ENCODE measurements at places on chromosomes 5 and 9. TPM values are rescaled to one million over a fixed set of nuclear protein-coding genes. Genes with fewer than 3 reads are reported as not detected.
A peak's percentile ranks its signal among the peaks of the same experiment; 100 is the strongest.

- DNase-seq: no peak
Measured at GRCh38 chr5:11482011-11482410, 422.2 kb downstream of the CTNND2 start.

DNA sequence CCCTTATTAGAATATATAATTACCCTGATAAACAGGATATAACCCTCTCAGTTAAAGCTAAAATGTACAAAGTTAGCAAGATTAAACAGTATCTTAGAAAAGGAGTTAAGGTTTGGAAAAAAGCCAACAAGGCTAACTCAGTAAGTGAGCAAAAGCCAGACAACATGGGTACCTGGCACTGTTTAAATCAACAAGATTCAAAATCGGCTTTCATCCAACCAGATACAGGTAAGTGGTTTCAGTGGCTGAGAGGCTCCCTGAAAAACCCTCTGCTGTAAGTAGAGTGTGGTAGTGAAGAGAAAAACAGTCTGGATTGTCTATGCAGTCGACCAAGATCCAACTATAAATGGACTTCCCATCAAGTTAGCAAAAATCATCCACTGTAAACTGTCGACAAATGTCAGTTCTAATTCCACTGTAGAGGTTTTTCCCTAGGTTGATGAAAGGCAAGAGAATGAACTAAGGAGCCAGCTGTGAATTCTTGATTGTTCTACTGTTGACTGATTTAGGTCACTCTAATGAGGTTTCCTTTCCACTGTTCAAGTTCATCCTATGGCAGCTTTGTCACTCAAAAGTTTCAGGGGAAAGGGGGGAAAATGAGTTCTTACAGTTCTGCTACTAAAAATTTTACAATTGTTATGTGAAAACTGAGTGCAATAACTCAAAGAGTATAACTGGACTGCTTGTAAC lies 27.3 kb downstream of the ETF1 start:
- DNase-seq: no peak

DNA sequence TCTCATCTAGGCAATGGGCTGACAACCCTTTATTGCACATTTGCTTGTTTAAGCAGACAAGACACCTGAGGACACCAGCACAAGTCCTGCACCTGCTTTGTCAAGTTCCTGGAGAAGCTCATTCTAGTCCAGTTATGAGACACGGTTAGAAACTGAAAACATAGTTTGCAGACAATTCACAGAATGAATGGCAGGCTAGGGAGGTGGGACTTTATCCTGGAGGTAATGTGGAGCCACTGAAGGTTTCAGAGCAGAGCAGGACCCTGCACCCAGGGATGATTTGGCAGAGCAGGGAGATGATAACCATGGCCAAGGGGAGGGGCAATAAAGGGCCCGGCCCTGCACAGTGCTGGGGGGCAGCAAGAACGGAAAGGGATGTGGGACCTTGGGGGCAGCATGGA lies 50.7 kb upstream of the SLC25A51 start:
- no peak for DNase-seq

GRCh38 chr5:74500110-74500917 lies 140.2 kb downstream of the ENC1 start:
- no peak for DNase-seq

DNA sequence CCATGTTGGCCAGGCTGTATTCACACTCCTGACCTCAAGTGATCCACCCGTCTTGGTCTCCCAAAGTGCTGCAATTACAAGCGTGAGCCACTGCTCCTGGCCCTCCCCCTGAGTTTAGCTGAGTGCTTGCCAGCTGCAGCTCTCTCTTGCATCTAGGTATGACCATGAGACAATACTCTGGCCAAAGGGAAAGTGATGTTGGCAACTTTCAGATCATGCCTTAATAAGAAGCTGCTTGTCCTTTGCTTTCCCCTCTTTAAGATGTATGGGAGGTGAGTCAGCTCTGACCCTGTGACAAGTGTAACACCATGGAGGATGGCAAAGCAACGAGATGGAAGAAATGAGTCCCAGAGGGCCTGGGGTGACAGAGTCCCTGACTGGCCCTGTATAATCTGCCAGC lies 18.7 kb upstream of the DCAF12 start:
- peak; percentile 91 for DNase-seq

GRCh38 chr5:125316915-125317535 lies 570.6 kb upstream of the ZNF608 start:
- DNase-seq: no peak

DNA sequence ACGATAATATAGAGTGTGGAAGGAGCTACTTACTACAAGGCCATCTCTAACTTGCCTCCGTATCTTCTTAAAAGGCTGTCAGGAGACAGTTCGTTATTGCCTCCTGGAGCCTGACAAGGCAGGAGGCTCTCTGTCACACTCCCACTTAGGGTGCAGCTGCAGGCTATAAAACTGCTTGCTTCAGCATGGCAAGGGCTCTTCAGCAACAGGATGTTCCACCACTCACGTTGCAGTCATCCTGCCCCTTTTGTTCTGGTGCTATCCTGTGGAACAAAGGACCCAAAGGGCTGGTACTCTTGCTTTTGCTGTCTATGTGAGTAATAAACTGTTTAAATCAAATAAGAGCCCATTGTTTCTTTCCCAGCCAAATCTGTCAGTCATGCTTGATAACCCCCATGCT lies 508.9 kb downstream of the NTRK2 start:
- no peak for DNase-seq

- peak; percentile 83 for DNase-seq
Measured at GRCh38 chr5:111735583-111736270, 21.3 kb downstream of the NREP start.

GRCh38 chr9:37747271-37747753 lies 6.3 kb upstream of the TRMT10B start:
- DNase-seq: peak; percentile 51

DNA sequence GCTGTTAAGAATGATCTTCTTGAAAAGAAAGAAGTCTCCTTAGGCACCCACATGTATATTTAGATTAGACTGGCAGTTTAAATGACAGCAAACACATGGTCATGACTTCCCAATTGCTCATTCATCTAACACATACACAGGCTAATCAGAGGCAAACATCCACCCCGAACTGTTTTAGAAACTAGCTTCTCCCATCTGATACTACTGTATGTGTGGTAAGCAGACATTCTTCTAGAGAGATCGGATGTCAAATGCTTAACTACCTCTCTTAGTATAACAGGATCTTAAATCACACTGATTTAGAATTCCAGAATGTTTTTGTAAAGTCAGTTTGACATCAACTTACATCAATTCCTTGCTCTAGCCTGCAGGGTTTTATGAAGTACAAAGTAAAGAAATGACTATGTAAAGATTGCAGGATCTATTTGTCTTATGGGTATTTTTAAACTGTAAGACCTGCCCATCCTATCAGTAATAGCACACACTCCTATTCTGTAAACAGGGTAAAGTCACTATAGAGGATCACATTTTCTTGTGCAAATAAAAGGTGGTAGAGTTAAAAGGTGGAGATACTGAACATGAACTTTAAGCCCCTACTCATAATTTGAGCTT lies 239.7 kb downstream of the MLLT3 start:
- DNase-seq: no peak

DNA sequence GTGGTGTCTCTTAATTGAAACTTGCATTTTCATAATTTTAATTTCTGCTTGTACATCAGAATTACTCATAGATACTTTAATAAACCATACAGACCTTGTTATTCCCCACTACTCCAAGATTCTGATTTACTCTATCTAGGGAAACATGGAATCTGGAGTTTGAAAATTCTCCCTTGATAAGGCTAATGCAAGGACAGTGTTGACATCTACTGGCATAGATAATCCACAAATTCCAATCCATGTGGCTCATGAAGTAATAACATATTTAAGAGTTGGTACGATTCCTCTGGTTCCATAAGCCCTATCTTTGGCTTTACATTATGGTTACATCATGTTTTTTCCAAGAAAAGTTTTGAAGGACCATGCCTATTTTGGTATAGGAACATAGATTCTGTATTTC lies 759.2 kb downstream of the TLR4 start:
- DNase-seq: no peak

GRCh38 chr9:28528049-28528448 lies 954.8 kb upstream of the C9orf72 start:
- no peak for DNase-seq

TCF7 gene
- total RNA-seq: 4.8 TPM

GRCh38 chr5:58965677-58966414 lies 383.0 kb downstream of the RAB3C start:
- DNase-seq: no peak

DNA sequence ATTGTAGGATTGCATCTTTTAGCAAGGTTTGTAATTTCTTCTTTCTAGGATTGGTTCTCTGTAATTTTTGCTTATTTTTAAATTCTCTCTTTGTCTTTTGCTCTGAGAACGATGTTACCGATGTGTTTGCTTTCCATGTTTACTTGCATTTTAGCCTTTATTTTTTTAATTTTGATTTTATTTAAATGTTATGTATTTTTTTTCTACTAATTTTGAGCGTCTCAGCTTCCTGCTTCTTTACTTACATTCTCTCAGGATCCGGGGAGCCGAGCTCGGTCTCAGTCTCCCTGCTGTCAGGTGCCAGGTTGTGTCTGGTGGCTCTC lies 20.9 kb downstream of the ANXA2R start:
- DNase-seq: no peak

- no peak for DNase-seq
Measured at GRCh38 chr5:143412661-143413342, 9.3 kb upstream of the NR3C1 start.

GRCh38 chr9:20898885-20899554 lies 132.4 kb downstream of the HACD4 start:
- DNase-seq: no peak

GRCh38 chr9:87180841-87181240 lies 233.5 kb upstream of the GAS1 start:
- no peak for DNase-seq

TEX48 gene
- total RNA-seq: not detected

GRCh38 chr9:136512651-136513071 lies 29.8 kb upstream of the SEC16A start:
- DNase-seq: no peak

LAMC3 gene
- total RNA-seq: 1.0 TPM

YTHDC2 gene
- total RNA-seq: 14.8 TPM

GRCh38 chr9:2299156-2299842 lies 284.2 kb downstream of the SMARCA2 start:
- no peak for DNase-seq

DNA sequence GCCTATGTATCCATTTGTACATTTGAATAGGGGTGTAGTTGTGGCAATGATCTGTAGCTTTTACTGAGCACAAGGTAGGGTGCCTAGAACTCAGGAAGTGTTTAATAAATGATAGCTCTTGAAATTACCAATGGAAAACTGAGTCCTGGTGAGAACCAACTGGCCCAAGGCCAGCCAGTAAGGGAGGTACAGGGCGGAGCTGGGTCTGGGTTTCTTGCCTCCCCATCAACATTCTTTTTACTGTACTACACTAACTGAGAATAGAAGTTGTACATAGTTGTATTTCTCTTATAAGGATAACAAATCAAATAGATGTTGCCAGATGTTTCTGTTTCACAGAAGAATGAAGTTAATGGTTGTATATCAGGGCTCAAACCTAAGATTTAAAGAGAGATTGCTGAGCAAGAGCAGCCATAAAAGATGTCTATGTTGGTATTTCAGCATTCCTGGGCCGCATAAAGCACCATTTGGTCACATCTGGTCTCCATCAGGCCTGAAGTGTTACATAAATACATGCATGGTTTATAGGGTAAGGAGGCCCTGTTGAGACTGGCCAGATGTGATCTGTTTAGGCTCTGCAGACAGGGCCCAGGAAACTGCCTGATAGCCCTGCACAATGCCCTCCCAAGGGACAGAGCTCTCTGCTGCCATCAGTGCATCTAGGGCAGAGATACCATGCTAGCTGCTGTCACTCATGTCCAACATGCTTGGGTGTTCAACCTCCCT lies 210.5 kb downstream of the NXNL2 start:
- no peak for DNase-seq

GABRP gene
- total RNA-seq: not detected

IFNA2 gene
- not detected for total RNA-seq

SELENOP gene
- total RNA-seq: 5.3 TPM

GARNL3 gene
- total RNA-seq: 6.3 TPM

GRCh38 chr5:146399481-146399880 lies 47.7 kb upstream of the TCERG1 start:
- DNase-seq: no peak
